Activated naive CD4-positive, alpha-beta T cell treated with anti-CD3 and anti-CD28 coated beads, Interleukin-2, amount 50 U/mL, for 16 hours (primary cell): ENCODE measurements at places on chromosomes 12 and 14.

- peak; percentile 16 for DNase-seq
These were observed 545 bp downstream of the PPFIA2 start for GRCh38 chr12:81758421-81759189.

DNA sequence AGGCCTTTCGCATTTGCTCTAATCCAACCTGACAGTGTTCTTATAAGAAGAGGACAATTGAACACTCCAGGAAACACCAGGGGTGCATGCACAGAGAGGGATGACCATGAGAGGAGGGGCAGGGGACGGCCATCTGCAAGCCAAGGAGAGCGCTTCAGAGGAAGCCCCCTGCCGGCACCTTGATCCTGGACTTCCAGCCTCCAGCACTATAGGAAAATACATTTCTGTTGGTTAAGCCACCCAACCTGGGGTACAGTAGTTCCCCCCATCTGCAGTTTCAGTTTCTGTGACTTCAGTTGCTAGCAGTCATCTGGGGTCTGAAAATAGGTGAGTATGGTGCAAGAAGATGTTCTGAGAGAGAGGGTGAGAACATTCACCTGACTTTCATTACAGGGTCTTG, 64.7 kb downstream of the CLMN start:
- no peak for DNase-seq

DNA sequence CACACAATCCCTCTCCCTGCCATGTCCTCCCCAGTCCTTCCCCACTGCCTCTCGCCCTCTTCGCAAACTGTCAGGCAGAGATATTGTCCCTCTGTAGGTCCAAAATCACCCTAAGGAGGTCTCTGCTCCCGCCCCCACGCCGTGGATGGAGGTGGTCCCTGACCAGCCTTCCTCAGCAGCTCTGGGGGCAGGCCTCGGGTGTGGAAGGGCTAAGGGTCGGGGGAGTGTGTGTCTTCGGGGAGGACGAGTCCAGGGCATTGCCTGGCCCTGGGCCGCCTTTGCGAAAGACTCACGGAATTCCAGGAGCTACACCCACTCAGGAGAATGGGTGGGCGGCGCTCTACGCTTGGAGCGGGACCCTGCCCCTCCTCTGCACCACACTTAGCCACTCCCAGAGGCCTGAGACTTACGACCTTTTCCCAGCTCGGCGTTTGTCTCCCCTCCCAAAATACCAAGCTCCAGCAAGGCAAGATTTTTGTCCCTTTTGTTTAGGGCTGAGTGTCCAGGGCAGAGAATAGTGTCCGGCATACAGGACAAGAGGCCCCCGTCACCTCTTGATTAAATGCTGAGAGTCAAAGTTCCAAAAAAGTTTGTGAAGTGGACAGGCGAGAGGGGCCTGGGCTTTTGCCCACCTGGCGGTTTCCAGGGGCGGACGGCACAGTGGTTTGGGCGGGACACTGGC, 881 bp downstream of the PYGL start:
- no peak for DNase-seq

DNA sequence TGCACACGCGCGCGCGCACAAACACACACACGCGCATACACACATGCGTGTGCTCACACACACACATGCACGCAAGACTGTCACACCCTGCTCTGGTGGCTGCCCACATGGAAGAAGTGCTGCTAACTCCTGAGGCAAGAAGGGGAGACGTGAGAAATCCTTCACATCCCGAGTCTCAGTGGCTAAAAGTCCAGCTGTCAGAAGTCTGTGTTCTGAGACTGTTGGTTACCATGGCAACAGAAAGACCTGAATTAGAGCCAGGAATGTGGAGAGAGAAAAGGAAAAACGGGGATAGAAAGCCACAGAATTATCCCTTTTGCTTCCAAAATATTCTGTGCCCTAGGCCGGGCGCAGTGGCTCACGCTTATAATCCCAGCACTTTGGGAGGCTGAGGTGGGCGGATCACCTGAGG, 71.2 kb downstream of the PPFIBP1 start:
- no peak for DNase-seq
